Neural crest cell (in vitro differentiated cells): ENCODE measurements at places on chromosomes 2 and 18.

GRCh38 chr2:71691747-71692441 lies 238.5 kb downstream of the DYSF start:
- peak; percentile 26 for DNase-seq

GRCh38 chr2:144114760-144115159 lies 405.2 kb downstream of the ZEB2 start:
- DNase-seq, result no peak

GRCh38 chr2:25315316-25315680 lies 26.4 kb downstream of the DNMT3A start:
- no peak for DNase-seq

GRCh38 chr2:68458981-68459380 lies 8.1 kb downstream of the FBXO48 start:
- DNase-seq, result no peak

- DNase-seq, result no peak
Measured at GRCh38 chr2:233470011-233470687, 96.4 kb downstream of the USP40 start.

GRCh38 chr18:76482971-76483691 lies 11.9 kb downstream of the ZNF516 start:
- DNase-seq, result no peak

DNA sequence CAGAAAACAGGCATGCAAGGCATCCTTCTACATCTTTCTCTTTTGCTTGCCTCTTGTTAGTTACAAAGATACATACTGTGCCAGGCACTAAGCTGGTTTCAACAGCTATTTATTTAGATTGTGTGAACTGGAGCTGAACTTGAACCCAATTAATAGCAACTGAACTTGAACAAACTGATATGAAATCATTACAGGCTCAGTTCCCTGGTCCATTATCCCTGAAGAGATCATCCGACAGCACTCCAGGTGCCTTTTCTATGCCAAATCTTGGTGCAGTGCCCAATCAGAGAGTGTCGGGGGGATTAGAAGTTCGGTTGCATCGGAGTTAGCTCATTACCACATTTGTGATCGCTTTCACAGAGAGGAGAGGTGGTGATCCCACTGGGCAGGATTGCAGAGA lies 477.6 kb downstream of the PARD3B start:
- DNase-seq, result no peak

GRCh38 chr2:194486326-194486725 lies 1170.7 kb upstream of the SLC39A10 start:
- DNase-seq, result no peak

- DNase-seq, result no peak
Measured at GRCh38 chr2:134466141-134466540, 212.3 kb downstream of the MGAT5 start.
